ENCODE measurements at places on chromosomes 12 and 14. TPM values are rescaled to one million over a fixed set of nuclear protein-coding genes. Genes with fewer than 3 reads are reported as not detected.

AVPR1A gene
- not detected for total RNA-seq

EFS gene
- total RNA-seq: not detected

FOXG1 gene
- not detected for total RNA-seq

TEX52 gene
- total RNA-seq: not detected

SMIM41 gene
- total RNA-seq: not detected

TMEM132C gene
- total RNA-seq: not detected

P2RX4 gene
- total RNA-seq: 17.8 TPM
